ENCODE measurements at places on chromosomes 16 and 17. TPM values are rescaled to one million over a fixed set of nuclear protein-coding genes. Genes with fewer than 3 reads are reported as not detected.

GRCh38 chr16:30030011-30030685 lies 923 bp downstream of the TLCD3B start:
- no peak for DNase-seq

- no peak for DNase-seq
Observed at GRCh38 chr17:41925991-41926590, 4.3 kb upstream of the ODAD4 start.

GRCh38 chr17:10031606-10032005 lies 126.5 kb upstream of the RCVRN start:
- no peak for DNase-seq

DNA sequence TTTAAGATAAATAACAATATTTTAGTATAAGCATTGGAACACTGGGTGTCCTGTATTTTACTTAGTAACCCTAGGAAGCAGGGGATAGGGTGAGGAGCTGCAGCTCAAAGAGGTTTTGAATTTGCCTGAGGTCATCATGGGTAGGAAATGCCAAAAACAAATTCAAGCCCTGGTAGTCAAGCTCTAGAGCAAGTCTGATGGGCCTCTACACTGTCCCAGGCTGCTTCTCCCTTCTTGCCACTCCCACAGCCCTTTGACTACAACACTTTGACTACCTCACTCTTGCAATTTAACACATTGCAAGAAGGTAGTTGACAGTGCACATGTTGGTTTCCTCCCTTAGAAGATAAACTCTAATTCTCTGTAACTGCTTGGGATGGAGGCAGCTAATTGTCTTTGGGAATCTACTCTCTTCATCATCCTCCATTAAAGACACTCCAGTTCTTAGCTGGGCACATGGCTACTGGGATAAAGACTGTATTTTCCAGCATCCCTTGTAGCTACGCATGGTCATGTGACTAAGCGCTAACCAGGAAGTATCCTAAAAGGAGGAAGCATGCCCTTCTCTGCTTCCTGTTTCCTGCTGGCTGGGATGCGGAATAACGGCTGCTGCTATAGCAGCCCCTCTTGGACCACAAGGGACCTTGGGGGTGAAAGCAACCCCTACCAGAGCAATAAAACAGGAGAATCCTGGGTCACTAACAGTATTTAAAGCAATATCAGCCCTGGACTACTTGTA lies 30.7 kb upstream of the SSTR2 start:
- DNase-seq: no peak

Gene MEAK7
- 5.0 TPM for total RNA-seq

Gene RNF227
- total RNA-seq: 0.78 TPM

GRCh38 chr17:61627658-61628057 lies 36.6 kb upstream of the NACA2 start:
- DNase-seq: no peak

- no peak for DNase-seq
Observed at GRCh38 chr16:27571433-27572326, 21.7 kb downstream of the KATNIP start.

- no peak for DNase-seq
Observed at GRCh38 chr17:73698966-73699365, 54.7 kb upstream of the SDK2 start.

DNA sequence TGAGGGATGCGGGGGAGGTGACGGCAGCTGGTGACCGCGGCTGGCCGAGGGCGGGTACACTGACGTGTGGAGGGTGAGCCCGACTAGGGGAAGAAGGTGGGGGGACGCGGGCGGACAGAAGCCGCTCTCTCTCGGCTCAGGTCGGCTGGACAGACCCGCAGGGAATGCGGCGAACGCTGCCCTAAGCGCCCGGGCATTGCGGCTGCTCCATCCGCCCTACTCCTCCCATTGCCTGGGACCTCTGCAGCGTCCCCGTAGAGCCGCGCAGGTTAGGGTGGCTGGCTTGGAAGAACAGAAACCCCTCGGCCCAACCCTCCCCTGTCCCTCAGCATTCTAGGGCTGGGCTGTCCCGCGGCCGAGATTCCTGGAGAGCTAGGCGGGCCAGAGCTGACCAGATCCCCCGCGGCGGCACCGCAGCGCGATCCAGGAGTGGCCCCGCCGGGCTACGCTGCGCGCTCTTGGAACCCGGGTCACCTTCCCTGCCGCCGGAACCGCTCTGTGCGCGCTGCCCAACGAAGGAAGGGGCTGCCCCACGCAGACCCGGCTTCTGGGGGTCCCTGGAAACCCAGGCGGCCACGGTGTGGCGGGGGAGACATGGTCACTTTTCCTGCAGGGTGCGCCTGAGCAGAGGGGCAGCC lies 3.0 kb downstream of the DLX4 start:
- no peak for DNase-seq

Measured in Right ventricle myocardium superior (tissue), 1 donor.